ENCODE measurements at places on chromosomes 11 and 22. TPM values are rescaled to one million over a fixed set of nuclear protein-coding genes. Genes with fewer than 3 reads are reported as not detected.

The APOL2 gene
- 45.4 TPM for total RNA-seq

The MAPK8IP1 gene
- total RNA-seq = 17.4 TPM

The RIC3 gene
- not detected for total RNA-seq

The PTPRCAP gene
- 1.3 TPM for total RNA-seq

The FADS1 gene
- 112 TPM for total RNA-seq

The TMPRSS5 gene
- under 0.01 TPM for total RNA-seq

The CACNA1I gene
- under 0.01 TPM for total RNA-seq

The MAFF gene
- 19.3 TPM for total RNA-seq

The OPCML gene
- not detected for total RNA-seq

The MUC5AC gene
- not detected for total RNA-seq

The DMC1 gene
- total RNA-seq = 15.3 TPM

The C1QTNF4 gene
- total RNA-seq = 0.17 TPM

The ACRV1 gene
- total RNA-seq = under 0.01 TPM

The PLAAT2 gene
- total RNA-seq = not detected

The BATF2 gene
- 1.0 TPM for total RNA-seq

The DDX17 gene
- total RNA-seq = 415 TPM

The RDX gene
- 65.2 TPM for total RNA-seq

The TBX1 gene
- total RNA-seq = 0.17 TPM

The FGF19 gene
- total RNA-seq = not detected

The SERGEF gene
- 20.5 TPM for total RNA-seq

The OR5AL1 gene
- not detected for total RNA-seq

The UPB1 gene
- not detected for total RNA-seq

The SPDYC gene
- total RNA-seq = not detected

The OR5D18 gene
- not detected for total RNA-seq

The CSRP3 gene
- not detected for total RNA-seq

The TEX12 gene
- total RNA-seq = not detected

The OR5M10 gene
- not detected for total RNA-seq

The ETS1 gene
- 46.5 TPM for total RNA-seq

The C11orf87 gene
- total RNA-seq = not detected

The SUSD2 gene
- total RNA-seq = 2.6 TPM

The OR52N1 gene
- total RNA-seq = not detected

The GSTT2 gene
- total RNA-seq = 2.0 TPM

The RASGRP2 gene
- 0.50 TPM for total RNA-seq

The CARD16 gene
- total RNA-seq = 15.3 TPM

The RGL4 gene
- under 0.01 TPM for total RNA-seq

The KRTAP5-7 gene
- total RNA-seq = 0.17 TPM

The KCNE3 gene
- total RNA-seq = 1.0 TPM

The RAG2 gene
- not detected for total RNA-seq

The CNGA4 gene
- total RNA-seq = not detected

The ARHGAP8 gene
- not detected for total RNA-seq

The ARHGEF17 gene
- total RNA-seq = 44.7 TPM

The POGLUT3 gene
- total RNA-seq = 29.3 TPM

The CLP1 gene
- total RNA-seq = 20.2 TPM

The SLC5A4 gene
- total RNA-seq = not detected

The GAL gene
- total RNA-seq = 4.8 TPM

The CARD18 gene
- not detected for total RNA-seq

The KCNQ1 gene
- total RNA-seq = under 0.01 TPM

The TEX54 gene
- not detected for total RNA-seq

The C1QTNF5 gene
- total RNA-seq = 29.8 TPM

The MUC6 gene
- total RNA-seq = under 0.01 TPM

The ST13 gene
- 242 TPM for total RNA-seq

The DLG2 gene
- 4.4 TPM for total RNA-seq

The POU2AF3 gene
- total RNA-seq = not detected

The KDM4E gene
- not detected for total RNA-seq

The TRPM5 gene
- not detected for total RNA-seq

The TBCEL gene
- 18.4 TPM for total RNA-seq
